ENCODE measurements at places on chromosomes 3 and 15.

DNA sequence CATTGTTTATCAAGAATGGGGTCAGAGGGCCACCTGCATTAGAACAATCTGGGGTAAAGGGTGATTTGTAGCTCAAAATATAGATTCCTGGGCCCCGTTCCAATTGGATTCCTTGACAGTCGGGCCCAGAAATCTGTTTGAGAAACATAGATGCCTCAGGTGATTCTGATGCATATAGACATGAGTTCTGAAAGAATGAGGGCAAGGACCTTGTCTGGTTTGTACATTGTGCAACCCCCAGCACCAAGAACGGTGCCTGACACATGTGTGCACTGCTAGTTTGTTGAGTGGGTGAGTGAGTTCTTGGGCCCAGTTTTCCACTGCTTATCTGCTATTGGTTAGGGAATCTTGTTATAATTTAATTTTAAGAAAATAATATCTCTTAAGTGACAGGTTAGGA is 16.6 kb downstream of the CRYBG3 start:
- no peak for DNase-seq

- no peak for DNase-seq
These were observed 108.9 kb downstream of the CCNL1 start for GRCh38 chr3:157051055-157051454.

DNA sequence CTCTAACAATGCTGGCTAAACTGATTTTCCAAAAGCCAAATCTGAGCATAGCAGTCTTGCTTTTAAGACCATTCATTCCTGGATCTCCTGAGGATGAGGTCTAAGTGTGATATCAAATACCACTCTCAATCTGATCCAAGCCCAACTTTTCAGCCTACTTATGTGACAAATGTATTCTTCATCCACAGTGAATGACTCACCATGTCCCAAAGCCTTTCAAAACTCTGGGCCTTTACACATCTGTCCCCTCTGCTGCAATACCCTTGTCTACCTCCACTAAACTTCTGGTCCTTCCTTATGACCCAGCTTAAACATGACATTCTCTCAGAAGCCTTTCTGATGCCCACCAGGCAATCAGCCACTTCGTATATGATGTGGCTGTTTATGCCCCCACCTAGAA is 4.6 kb downstream of the ANAPC13 start:
- no peak for DNase-seq

DNA sequence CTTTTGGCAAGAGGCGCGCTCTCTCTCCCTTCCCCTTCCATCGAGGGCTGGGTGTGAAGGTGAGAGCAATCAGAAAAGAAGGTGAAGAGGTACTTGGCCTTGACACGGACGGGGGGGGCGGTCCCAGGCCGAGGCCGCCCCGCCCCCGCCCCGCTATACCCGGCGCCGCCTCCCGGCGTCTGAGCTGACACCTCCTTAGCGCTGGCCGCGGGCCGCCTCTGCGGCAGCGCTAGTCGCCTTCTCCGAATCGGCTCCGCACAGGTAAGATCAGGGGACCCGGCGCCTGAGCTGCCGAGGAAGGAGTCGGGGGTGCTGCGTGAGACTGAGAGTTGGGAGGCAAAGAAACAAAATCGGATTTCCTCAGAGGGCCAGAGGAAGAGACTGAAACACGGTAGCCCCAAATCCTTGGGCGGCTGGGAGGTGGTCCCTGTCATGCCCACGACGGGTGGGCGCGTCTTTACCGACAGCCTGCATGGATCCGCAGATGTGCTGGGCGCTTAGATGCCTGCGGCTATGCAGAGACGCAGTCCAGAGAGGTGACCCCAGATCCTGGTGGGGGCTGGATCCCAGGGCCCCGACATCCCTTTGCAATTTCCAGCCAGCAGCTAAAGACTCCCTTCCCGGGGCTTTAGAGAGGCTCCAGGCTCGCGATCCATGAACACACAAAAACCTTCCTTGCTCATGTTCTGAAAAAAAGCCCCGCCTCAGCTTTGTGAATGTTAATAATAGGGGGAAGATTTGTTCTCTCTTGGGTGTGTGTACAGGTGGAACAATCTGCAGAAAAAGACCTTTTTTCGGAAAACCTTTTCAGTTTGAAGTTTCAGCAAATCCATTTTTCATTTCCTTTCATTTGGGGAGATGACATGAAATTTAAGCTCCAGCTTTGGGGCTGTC is at the start of gene ENTPD3:
ENTPD3 (plus strand) TSS at position 184 of the 894 bp plus-strand sequence. CDS start 874 bp downstream, outside the sequence.
- peak; percentile 63 for DNase-seq

DNA sequence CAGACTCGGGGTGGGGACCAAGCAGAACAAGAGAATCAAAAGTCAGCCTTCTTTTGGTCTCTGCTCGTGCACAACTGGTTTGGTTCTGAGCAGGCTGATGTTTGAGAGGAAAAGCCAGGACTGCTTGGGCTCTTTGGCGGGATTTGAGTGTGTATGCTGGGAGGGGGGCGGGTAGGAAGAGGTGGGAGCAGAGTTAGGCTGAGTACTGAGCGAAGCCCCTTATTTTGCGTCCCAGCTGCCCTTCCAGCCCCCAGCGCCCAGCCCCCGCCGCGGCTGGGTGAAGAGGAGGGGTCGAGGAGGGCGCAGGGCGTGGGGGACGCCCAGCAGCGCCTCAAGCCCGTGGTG is 153.5 kb upstream of the GOLIM4 start:
- no peak for DNase-seq

GRCh38 chr15:82554849-82555248 is 14.6 kb upstream of the RPS17 start:
- DNase-seq: no peak

DNA sequence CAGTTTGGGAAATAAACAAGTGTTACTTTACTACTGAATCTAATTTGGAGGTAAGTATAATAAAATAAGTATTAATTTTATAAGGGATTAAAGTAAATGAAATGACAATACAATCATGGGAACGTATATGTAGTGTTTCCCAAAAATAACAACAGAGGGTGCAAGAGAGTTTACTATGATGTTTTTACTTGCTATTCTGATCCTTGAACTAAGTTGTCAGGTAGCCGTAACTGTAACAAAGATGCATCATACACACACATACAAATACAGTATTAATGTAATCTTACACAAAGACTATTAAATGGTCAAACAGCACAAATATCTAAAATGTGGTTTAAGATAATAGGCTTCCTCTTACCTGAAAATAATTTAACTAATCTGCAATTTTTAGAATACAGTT is 311.4 kb downstream of the TBC1D5 start:
- DNase-seq: no peak

- no peak for DNase-seq
These were observed 73.6 kb downstream of the ST8SIA2 start for GRCh38 chr15:92467245-92467644.

DNA sequence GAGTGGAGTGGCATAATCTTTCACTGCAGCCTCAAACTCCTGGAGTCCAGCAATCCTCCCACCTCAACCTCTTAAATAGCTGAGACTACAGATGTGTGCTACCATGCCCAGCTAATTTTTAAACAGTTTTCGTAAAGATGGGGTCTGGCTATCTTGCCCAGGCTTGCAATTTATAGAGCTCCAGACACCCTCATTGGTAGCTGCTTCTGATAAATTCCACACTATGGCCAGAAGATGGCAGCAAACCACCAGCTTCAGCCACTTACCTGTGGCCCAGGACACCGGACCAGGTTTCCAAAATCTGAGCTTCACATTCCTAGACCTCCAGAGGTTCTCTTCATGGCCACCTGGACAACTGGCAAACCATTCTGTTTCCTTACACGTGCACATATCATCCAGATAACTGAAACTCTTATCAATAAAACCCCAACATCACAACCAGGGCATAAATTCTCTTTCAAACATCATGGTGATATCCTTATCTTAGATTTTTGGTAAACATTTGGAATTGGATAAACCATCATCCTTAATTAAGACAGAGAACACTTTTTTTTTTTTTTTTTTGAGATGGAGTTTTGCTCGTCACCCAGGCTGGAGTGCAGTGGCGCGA is 28.9 kb downstream of the FBXW12 start:
- DNase-seq: peak; percentile 75

GRCh38 chr15:22904736-22905135 is 66.3 kb downstream of the NIPA2 start:
- DNase-seq: peak; percentile 75

GRCh38 chr3:195760345-195761122 is 39.8 kb downstream of the MUC20 start:
- DNase-seq: no peak

DNA sequence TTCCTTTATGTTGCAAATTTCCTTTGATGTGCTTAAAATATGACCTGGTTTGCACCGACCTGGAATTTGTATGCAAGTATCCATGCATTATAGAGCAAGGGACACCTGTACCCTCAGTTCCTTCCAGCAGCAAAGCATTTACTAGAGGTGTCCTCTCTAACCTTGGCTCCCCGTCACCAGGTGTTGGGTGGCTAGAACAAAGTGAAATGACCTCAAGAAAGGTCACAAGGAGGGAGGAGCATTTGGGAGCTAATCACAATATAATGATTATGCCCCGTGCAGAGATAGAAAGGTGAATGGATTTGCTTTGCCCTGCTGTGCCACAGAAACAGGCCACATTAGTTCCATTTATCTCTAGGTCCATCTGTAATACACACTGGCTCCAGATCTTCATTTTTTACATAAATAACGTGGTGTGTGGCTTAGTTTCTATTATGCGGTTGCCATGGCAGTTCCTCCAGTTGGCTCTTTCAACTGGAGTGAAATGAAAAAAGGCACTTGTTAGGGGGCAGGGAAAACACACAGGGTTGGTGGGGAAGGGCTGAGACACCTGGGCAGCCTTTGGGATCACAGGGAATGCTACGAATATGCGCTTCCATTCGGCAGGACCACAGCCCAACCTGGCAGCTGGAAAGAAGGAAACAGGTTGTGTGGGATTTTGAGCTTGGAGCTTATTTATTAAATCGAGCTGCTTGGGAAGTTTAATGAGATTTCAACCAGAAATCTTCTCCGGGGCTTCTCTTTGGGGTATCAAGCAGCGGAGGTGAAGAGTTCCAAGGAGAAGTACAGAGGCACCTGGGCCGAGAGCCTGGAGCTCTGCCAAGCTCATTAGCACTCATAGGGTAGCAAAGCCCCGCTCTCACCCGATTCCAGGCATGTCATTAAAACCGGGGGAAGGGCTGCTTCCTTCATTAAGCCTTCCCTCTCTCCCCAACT is 233.5 kb upstream of the ST8SIA2 start:
- DNase-seq: no peak

- DNase-seq: no peak
These were observed 51.8 kb downstream of the SMAD6 start for GRCh38 chr15:66753687-66754377.

- DNase-seq: no peak
These were observed at the start of gene CCR3 for GRCh38 chr3:46242120-46242519. Gene CCR3 (plus strand): TSS chr3:46242460. CDS start chr3:46265159, 22,699 bp downstream.

- DNase-seq: no peak
These were observed 14.9 kb upstream of the PCSK6 start for GRCh38 chr15:101504373-101504772.

Measured in body of pancreas (tissue), 4 donors.